HCT116 (cell line): ENCODE measurements at places on chromosomes 2 and 18.

DNA sequence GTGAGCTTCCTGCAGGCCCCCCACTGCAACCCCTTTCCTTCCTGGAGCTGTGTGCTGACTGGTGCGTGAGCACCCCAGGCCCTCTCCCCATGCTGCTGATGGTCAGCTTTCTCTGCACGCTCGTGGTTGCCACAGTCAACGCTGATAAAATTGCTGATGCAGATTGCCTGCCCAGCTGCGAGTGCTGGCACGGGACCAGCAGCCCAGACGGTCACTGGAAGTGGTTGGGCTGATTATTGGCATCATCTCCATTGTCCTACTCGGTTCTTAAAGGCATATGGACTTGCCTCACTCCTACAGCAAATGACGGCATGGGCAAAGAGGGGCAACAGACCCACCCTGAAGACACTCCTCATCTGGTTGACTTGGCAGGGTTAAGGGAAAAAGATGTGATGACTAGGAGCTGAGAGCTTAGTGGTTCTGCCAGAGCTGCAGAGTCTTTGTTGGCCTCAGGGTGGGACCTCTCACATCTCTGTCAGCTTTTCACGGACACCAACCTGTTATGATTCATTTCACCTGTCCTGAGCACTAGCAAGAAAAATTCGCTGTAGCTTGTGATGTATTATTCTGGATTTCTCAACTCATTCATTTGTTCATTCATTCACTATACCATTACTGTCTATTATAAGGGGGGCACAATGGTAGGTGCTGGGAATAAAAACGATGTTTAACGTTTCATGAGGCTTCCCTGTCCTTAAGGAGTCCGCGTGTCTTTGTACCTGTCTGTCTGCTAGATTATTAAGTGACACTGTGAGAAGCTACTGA lies 38.4 kb downstream of the PAX8 start:
- peak; percentile 55 for DNase-seq

DNA sequence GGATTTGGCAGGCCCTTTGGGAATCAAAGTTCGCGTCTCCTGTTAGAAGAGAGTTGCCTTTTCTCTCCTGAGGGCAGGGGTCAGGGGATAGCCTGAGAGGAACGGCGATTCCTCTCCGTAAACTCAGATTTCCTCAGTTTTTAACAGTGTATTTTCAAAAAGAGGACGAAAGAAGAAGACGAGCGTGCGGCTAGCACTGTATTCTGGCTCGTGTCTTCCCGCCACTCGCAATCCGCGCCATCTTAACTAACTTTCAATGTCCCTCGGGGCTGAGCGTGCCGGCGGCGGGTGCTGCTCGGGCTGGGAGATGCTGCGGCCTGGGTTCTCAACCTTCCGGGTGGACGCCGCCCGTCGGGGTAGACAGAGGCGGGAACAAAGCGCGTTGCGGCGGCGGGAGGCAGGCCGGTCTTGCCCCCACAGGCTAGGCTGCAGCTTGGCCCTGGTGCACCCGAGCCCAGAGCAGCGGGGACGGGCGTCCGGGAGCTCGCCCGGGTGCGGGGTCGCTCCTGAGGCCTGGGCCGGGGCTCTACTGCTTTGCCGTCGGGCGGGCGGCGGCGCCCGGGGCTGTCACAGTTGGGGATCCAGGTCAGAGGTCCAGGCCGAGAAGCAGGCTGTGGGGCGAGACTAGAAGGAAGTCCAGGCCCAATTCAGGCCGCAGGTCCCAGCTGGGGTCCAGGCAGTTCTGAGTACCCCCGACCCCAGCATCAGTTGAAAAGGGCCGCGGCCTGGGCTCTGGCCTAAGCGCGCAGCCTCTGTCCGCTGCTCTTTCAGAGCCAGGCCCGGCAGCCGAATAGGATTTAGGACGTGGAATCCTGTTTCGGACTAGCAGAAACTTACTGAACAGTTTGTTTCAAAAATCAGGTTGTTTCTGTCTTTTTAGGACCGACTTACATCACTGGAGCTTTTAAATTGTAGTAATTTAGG lies 11.8 kb downstream of the TBR1 start:
- DNase-seq = no peak

DNA sequence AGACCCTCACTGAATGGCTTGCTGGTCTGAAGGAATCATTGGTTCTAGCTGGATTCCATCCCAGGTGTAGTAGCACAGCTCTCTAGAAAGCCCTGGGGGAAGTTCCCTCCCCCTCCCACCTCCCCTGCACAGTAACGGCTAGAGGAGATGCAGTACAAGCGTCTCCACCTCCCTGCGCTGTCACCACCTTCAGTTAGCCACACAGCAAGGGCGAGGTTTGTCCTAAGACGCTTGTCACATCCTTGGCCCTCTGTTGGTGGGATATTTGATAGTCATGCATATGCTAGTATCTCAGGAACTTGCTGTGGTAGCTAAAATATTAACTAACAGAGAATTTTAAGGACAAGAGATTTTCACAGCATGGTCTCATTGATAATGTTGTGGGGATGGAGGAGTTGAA lies 19.4 kb downstream of the TRAPPC12 start:
- DNase-seq = no peak

DNA sequence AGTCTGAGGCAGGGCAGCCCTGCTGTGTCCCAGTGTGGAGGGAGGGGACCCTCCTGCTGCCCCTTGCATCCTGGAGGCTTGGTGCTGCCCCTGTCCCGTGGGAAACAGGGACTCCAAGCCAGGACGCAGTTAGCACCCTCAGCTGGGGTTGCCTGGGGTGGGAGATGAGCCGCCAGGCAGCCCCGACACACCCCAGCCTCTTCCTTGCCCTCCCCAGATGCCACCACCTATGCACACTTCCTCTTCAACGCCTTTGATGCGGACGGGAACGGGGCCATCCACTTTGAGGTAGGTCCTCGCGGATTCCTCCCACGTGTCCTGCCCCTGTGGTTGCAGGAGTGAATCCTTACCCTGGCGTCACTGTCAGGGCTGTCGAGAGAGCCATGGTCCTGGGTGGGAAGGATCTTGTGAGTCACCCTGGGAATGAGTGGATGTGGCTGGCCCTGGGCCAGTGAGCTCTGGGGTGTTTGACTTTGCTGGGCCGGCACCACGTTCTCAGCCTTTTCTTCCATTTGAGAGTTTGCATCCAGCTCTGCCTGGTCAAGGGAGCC lies 27.5 kb upstream of the FAHD2A start:
- DNase-seq = no peak

- no peak for DNase-seq
Measured at GRCh38 chr2:102581911-102582310, 37.4 kb upstream of the SLC9A2 start.

DNA sequence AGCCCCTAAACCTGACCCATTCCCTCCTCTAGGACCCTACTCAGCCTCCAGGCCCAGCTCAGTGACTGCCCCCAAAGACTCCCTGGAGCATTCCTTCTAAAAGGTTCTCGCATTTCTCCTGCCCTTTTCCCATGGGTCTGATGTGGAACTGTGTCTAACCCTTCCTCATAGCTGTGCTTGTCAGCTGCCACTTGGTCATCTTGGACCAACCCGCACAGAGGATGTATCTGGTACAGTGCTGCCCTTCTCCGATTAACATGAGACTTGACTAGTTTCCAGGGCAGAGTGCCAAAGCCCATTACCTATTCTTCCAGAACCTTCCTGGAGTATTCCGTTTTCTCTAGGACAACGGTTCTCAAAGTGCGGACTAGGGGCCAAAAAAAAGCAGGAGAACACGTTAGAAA lies 518 bp upstream of the NFU1 start:
- no peak for DNase-seq

GRCh38 chr2:230343747-230344146 lies 16.8 kb downstream of the SP140L start:
- no peak for DNase-seq

GRCh38 chr2:1868683-1869141 lies 124.4 kb upstream of the PXDN start:
- DNase-seq = no peak

DNA sequence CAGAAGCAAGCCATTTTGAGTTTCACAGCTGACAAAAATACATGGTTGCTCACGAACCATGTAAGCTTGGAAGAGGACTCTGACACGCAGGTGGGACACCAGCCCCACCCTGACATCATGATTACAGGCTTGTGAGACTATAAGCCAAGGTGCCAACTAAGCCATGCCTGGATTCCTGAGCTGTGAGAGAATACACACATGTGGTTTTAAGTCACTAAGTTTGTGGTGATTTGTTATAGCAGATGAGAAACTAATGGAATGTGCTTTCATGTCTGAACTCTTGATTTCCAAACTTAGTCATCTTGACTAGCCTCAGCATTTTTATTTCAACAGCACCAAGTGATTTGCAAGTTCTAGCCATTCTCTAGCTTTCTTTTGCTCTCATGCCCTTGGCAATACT lies 676.1 kb upstream of the CELF4 start:
- DNase-seq = no peak
